Activated CD4-positive, alpha-beta T cell treated with anti-CD3 and anti-CD28 coated beads, Interleukin-2, amount 50 U/mL, for 4 hours (primary cell): ENCODE measurements at places on chromosomes 12 and 14.

- no peak for DNase-seq
Observed at GRCh38 chr12:13940335-13940865, 41.0 kb downstream of the GRIN2B start.

- DNase-seq: no peak
Observed at GRCh38 chr14:69581316-69581935, 6.8 kb upstream of the CCDC177 start.

DNA sequence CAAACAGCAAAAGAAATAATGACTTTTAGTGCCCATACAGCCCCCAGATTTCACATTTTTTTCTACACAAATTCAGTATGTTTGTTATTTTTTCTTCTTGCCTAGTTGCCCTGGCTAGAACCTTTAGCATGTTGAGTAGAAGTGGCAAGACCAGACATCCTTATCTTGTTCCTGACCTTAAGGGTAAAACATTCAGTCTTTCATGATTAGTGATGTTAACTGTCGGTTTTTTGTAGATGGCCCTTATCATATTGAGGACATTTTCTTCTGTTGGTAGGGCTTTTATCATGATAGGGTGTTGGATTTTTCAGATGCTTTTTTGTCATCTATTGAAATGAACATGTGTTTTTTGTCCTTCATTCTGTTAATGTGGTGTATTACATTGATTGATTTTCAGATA lies 17.1 kb downstream of the IRAK3 start:
- no peak for DNase-seq

DNA sequence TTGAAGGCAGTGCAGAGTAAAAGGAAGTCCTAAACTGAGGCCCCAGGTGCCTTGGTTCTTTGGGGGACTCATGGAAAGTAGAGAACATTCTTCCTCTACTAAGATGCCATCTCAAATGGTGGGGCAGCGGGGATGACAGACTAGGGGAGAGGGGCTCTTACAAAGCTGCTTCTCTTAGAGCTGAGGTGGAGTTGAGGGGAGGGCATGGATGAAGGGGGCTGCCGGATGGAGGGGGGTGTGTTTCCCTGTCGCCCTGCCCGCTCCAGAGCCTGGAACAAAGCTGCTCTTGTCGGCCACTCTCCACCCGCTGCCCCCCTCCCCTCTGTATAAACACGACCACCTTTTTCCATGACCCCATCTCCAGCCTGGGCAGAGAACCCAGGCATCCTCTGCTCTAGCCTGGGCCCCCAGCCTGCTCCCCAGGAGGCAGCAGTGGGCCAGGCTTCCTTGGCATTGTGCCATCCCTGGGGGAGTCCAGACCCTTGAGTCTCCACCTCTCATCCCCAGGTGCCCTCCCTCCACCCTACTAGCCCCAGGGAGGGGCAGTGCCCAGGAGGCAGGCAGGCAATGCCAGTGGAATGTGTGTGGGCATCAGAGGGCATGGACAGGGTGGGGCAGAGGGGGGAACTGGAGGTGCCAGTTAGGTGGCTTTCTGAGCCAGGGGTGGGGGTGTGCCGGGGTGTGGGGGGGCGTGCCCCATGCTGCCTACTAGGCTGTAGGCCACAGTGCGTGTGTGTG lies 1.7 kb downstream of the RARG start:
- no peak for DNase-seq

DNA sequence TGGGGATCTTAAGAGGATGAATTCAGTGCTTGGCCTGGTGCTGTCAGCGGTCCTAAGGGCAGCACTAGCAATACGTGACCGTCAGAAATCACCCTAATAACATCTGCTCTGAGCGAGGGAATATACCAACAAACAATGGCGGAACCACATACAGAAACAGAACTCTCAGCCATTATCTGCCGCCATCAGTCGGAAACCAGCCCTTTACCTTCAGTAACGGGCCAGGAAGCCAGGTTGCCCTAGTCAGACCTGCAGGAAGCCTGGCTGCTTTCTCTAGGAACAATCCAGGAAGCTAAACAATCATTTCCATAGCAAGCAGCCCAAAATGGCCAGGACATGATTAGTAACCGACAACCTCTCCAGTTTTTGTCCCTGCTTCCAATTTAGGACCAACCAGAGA lies 5.6 kb downstream of the CDCA4 start:
- no peak for DNase-seq

DNA sequence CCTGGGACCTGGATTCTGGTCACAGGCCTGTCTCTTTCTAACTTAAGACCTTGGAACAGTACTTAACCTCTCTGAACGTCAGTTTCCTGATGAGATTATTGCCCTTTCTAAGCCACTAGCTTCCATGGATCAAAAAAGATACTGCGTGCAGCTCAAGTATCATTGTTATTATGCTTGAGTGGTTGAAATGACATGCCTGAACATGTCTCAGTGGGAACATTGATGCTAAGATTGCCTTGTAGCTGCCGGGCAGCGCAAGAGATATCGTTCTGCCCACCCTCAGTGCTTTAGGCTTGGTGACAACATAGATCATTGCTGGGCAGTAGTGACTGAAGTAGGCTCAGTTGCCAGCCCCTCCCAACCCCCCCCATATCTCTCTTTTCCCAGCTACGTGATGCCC lies 131.9 kb downstream of the SMOC1 start:
- no peak for DNase-seq
